ENCODE measurements at places on chromosomes 6 and 20.
A peak's percentile ranks its signal among the peaks of the same experiment; 100 is the strongest.

DNA sequence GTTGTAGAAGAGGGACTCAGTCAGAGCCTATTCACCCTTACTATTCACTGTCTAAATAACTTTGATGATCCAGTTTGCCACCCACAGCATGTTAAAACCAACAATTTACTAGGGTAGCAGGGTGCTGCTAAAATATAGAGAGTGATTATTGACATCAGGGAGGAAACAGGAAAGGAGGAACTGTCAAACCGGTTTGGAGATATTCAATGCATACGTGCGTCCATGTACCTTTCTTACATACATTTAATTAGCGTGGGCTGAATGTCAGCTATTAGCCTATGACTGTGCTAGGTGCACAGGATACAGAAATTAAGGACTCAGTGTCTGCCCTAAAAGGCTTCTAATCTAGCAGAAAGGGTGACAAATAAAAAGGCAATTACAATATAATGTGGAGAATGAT, 57.2 kb downstream of the IL20RA start:
- DNase-seq = no peak

- no peak for DNase-seq
Measured at GRCh38 chr20:55641497-55641896, 363.8 kb downstream of the CBLN4 start.

GRCh38 chr6:136921381-136921935, 643 bp upstream of the SLC35D3 start:
- peak; percentile 35 for DNase-seq

GRCh38 chr6:16511723-16512489, 249.4 kb downstream of the ATXN1 start:
- DNase-seq = no peak

GRCh38 chr6:5275497-5275896, 14.2 kb downstream of the FARS2 start:
- no peak for DNase-seq

DNA sequence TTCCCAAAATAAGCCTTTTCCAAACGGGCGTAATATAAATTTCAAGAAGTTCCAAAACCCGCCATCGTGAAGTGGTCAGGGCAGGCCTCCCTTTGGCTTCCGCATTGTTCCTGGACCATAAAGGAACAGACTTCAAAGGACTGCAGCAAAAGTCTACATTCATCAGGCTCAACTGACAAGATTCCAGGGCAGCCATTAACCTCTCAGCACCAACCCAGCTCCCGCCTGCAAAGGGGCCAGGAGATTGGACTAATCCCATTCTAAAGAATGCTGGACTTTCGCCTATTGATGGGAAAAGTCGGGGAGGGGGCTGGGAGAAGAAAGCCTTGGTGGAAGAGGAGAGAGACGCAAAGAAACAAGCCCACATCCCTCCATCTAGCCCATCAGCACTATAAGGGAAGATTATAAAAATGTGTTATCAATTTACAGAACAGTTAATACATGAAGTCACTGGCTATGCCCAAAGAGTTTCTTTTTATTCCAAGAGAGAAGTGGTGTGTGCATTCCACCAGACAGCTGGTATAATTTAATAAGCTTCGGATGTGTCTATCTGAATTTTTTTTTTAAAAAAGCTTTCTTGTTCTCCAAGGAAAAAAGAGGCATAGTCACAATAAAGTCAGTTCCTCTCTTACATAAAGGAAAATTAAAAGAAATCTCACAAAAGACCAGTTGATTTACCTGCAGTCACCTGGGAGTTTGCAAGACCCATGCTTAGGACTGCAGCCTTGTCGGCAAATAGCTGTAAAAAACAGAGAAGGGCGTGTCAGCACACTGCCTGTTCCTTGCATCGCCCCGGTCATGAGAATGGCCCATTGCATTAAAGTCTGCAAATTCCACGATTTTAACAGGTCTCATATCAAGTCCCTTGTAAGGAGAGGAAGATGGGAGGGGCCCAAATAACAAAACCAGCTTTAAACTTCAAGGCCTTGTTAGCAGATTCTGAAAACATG, 17.8 kb downstream of the JAG1 start:
- no peak for DNase-seq

- no peak for DNase-seq
Measured at GRCh38 chr20:44145131-44145775, 41.7 kb downstream of the JPH2 start.

- DNase-seq = no peak
Measured at GRCh38 chr6:87287251-87287650, 35.1 kb upstream of the SMIM8 start.

- no peak for DNase-seq
Measured at GRCh38 chr20:845941-846893, 12.7 kb downstream of the FAM110A start.

GRCh38 chr6:83132121-83132520, 60.9 kb downstream of the PGM3 start:
- DNase-seq = no peak

DNA sequence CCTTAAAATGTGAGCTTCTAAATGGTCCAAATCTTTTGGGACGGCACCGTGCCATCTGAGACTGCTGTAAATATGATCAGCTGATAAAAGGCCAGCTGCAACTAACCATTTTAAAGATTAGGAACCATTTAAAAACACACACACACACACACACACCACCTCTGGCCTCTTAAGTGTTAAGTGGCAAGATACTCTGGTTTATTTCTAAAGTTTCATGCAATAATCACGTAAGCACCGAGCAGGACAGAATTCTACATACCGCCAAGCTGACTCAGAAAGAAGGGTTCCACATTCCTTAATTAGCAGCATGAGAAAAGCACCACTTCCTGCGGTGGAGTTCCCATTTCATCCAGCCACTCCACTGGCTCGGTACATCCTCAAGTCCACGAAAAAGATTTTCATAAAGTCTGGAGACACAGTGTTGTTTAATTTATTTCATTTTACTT, 17.8 kb upstream of the ZNF217 start:
- no peak for DNase-seq

DNA sequence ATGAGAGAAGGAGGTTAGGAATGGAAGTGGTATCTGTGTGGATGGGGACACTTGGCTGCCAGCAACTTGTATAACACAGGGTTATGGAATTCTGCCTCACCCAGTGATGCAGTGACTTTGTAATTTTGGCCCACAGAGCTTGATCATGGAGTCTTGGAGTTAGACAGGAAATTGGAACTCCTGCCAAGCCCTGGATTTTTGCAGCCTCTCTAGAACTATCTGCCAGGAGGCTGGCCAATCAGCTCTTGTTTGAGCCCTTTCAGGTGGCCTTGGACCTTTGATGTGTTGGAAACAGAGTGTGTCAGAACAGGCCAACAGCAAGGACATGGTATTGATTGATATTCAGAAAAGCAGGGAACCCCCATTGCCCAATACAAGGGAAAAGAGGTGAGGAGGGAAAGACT, 157.7 kb upstream of the GGTLC1 start:
- no peak for DNase-seq

- DNase-seq = no peak
Measured at GRCh38 chr20:51979226-51979625, 176.9 kb upstream of the SALL4 start.

DNA sequence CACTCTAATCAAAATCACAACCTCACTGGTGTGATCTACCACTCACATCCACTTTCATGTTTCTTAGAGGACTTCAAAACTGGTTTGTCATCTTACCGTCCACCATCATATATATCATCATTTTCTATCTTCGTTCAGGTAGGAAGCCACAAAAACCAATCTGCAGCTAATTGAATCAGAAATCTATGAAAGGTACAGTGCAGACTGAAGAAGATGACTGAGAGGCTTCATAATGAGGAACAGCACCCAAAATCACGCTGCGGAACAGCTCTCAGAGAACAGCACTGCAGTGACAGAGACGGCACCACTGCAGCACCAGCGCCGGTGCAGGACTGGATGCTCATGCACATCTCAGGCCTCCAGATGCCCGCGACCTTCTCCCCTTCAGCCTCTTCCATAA, 13.0 kb downstream of the GMDS start:
- no peak for DNase-seq

GRCh38 chr6:104537180-104537579, 322.5 kb downstream of the HACE1 start:
- DNase-seq = no peak

DNA sequence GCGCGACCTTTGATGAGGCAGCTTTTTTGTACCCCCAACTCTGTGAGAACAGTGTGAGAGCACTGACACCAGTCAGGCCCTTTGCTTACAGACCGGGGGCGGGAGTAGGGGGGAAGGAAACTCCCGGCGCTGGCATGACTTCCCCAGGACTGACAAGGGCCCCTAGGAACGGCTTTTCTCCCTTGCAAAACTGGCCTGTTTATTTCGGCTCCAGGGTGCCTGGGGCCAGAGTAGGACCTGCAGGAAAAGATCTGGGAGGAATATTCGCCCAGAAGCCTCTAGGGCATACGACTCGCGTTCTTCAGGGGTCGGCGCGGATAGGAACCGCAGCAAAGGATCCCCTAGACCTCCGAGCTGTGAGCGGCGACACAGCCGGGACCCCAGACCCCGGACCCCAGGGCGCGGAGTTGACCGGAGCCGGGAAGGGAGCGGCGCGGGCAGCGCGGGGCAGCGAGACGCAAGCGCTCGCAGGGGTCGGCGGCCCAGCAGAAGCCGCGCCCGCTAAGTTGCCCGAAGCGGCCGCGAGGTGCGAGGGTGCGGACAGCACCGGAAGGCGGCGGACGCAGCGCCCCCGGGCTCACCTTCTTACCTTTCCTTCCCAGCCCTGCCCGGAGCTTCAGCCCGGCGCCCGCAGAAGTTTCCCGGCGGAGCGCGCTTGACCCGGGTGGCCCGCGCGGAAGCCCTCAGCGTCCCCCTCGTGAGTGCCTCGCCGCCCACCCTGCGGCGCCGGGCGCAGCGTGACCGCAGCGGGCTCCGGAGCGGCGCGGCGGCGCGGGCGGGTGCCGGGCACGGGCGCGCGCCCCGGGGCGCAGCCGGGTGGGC, at the start of gene POPDC3:
TSS of gene POPDC3 (minus strand) at position 771 of the 822 bp plus-strand sequence. CDS start 18,105 bp downstream, outside the sequence.
- DNase-seq = peak; percentile 42

- no peak for DNase-seq
Measured at GRCh38 chr20:37931153-37931922, 28.4 kb downstream of the VSTM2L start.

- no peak for DNase-seq
Measured at GRCh38 chr6:106090001-106090400, 3.9 kb downstream of the PRDM1 start.

DNA sequence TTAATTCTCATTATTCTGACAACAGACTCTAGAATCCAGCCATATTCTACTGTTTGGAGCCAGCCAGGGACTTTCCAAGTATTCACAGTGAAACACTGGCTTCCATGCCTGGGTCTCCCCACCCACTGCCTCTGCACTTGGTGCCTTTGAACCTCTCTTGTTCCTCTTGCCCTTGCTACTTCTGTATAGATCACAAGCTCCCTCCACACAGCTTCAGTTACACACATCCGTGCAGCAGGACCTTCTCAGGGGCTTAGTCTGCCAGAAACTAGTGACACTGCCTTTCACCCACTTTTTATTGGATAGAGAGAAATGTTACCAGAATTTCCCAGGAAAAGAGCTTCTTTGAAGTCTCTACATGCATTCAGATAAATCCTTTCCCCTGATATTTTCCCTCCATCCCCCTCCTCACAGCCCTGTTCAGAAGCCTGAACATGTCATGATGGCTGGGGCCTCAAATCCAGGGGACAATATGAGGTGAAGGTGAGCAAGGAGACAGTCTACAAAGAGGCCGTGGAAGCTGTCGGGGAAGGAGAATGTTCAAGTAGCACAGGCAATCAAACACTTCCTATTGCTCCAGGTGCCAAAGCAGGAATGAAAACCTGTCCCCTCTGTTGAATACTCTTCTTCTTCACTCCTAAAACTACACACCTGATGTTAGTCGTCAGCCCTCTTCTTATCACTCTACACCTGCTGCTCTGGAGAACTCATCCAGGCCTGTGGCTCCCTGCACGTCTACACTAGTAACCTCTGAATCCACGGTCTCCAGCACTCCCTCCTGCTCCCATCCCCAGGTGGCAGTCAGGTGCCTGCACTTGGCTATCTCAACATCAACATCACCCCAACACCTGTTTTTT, 20.2 kb upstream of the HLA-DOA start:
- no peak for DNase-seq

DNA sequence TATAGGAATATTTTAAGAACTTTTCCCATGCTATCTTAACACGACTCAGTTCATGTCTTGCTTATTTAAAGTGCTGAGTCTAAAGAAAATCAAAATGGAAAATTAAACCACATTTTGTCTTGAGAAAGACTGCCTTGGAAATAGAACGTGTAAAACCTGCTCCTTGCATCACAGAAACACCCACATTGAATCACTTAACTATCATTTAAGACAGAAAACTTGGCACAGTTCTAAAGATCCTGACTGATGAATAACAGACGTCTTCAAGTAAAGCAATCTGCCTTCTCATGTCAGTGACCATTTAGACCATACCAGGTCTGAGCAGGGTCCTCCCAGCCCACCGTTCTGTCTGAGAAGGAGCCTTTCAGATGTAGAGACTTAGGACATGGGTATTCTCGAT, 7.4 kb downstream of the PERP start:
- DNase-seq = no peak

DNA sequence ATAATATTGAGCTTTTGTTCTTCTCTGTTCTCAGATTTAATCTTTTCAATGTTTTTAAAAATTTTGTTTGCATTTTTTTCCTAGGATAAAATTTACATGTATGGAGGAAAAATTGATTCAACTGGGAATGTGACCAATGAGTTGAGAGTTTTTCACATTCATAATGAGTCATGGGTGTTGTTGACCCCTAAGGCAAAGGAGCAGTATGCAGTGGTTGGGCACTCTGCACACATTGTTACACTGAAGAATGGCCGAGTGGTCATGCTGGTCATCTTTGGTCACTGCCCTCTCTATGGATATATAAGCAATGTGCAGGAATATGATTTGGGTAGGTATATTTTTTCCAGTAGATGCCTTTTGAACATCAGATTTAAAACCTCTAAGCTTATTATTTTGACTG, 89.8 kb downstream of the ATRN start:
- DNase-seq = no peak

GRCh38 chr6:34065466-34066217, 80.2 kb downstream of the GRM4 start:
- no peak for DNase-seq

- DNase-seq = no peak
Measured at GRCh38 chr6:108781419-108782100, 66.7 kb upstream of the ARMC2 start.

DNA sequence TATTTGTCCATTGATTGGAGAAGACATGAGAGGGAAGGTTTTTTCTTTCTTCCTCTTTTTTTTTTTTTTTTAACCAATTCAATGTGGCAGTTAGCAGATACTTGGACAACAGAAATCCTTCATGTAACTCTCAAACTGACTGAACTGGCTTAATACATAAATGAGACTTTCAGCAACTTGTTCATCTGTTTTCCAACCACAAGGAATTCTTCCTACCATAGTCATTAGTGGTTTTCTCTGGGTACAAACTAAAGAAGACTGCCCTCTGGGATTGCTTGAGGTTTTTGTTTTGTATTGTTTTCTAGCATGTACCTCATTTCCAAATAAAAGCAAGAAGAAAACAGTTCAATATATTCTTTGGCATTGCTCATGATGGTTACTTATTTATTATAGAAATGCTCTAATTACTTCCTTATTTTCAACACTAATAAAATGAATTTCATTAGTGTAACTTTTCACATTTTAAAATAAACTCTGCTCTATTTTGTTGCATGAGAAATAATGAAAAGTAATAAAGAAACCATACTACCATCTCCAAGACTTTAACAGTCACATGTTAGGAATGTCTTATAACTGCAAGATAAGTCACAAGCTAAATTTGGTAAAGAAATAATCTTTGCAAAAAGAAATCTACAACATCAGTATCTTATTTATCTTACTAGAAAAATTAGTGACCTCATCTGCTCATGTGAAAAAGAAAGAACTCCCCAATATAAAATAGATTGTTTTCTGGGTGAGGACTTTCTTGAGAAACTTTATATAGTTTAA, 52.0 kb downstream of the ME1 start:
- DNase-seq = no peak

GRCh38 chr6:111845441-111845871, 27.8 kb downstream of the FYN start:
- no peak for DNase-seq
